ENCODE measurements at places on chromosomes 6 and 20.

DNA sequence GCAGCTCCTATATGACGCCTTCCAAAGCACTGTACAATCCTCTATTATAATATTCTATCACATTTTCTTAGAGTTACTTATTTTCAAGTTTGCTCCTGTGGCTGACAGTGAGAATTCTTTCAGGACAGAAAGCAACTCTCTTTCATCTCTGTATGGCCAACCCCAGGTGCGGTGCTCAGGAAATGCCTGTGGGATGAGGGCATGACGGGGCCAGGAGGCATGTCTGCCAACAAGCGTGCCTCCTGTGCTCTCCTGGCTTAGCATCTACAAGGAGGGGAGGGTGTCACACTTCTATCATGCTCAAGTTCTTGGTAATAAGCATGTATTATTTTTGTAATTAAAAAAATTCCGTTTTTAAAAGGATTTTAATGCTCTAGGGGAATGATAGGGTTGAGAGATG, 11.4 kb downstream of the MRPL14 start:
- DNase-seq = no peak

- DNase-seq = no peak
Measured at GRCh38 chr6:74939721-74940620, 265.9 kb downstream of the COL12A1 start.

DNA sequence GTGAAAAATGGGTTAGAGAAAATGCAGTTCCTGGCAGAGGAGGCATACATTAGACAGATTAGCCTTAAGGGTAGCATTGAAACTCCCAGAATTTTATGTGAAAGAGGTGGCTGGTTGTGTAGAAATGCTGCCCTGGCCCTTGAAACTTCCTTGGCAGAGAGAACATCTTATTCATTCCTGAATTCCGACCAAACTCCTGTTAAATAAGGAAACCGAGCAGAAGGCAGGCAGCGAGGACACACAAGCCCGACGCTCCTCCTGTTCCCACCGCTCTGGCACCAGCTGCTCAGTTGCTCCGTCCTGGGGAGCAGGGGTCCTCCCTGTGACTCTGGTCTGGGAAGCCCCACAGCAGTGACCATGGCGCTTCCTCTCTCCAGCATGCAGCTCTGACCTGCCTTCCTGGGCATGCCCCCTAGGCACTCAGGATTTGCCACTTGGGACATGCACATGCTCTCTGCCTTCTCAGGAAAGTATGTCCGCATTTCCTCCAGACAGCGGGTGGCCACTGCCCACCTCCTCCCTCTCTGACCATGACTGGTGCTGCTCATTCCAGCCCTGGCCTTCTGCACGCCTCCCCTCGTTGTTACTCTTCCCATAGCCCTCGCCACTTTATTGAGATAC, 35.2 kb upstream of the CLDN20 start:
- DNase-seq = no peak

DNA sequence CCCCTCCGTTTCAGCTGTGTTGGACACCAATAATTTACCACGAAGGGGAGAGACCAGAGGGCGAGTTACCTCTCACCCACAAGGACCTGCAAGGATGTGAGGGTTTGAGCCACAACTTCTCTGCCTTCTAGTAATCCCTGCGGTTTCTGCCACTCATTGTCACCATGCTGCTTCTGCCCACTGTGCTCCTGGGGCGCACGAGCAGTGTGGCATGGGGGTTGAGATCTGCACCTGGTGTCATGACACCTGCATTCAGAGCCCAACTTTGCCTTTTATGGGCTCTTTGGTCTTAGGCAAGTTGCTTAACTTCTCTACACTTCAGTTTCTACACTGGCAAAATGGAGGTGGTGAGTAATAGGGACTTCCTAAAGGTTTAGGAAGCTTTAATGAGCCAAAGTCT, 84.9 kb downstream of the SOBP start:
- no peak for DNase-seq

GRCh38 chr20:37901240-37901639, 1.7 kb upstream of the VSTM2L start:
- no peak for DNase-seq

DNA sequence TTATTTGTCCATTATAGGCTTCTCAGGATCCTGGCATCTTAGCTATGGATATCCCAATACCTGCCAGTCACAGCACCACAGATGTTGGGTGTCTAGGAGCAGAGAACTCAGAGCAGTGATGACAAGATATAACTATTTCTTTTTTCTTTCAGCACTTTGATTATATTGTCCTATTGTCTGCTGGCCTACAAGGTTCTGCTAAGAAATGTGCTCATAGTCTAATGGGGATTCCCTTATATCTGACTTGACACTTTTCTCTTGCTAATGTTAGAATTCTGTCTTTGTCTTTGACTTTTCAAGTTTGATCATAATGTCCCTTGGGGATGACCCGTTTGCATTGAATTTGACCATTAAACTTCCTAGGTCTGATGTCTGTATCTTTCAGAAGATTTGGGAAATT, 270.4 kb downstream of the OGFRL1 start:
- no peak for DNase-seq

GRCh38 chr6:44074813-44075646, 52.2 kb downstream of the MRPL14 start:
- DNase-seq = no peak

- no peak for DNase-seq
Measured at GRCh38 chr6:84193114-84193708, 34.2 kb downstream of the CEP162 start.

GRCh38 chr6:10720265-10720959, 2.5 kb upstream of the TMEM14C start:
- DNase-seq = peak; percentile 32

GRCh38 chr6:157760589-157761330, 62.3 kb upstream of the SNX9 start:
- no peak for DNase-seq

- DNase-seq = no peak
Measured at GRCh38 chr20:17956099-17956685, 12.4 kb downstream of the SNX5 start.

DNA sequence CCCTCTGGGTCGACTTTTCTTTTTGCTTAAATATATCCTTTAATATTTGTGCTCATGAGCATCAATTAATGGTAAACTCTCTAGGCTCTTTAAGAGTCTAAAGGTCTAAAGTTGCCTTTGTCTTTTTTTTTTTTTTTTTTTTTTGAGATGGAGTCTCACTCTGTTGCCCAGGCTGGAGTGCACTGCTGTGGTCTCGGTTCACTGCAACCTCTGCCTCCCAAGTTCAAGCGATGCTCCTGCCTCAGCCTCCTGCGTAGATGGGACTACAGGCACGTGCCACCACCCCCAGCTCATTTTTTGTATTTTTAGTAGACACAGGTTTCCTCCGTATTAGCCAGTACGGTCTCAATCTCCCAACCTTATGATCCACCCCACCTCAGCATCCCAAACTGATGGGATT, 122.0 kb upstream of the TMEM170B start:
- DNase-seq = no peak

GRCh38 chr6:167512696-167513375, 187.9 kb downstream of the TTLL2 start:
- no peak for DNase-seq

DNA sequence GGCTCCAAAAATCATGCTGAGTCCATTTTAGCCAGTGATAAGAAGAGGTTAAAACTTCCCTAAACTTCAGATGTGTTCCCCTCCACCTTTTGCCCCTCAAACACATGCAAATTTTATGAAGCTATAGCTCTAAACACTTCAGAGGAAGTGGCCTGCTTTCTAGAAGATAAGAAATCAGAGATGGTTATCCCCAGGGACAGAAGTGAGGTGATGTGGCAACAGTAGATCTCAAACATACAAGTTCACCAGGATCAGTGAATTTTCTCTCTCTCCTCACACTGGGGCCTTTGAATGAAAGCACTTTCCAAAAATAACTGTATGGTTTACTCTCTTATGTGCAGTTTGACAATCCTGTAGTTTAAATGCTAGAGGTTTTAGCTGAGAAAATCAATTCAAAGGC, 332.0 kb downstream of the BTBD9 start:
- DNase-seq = no peak

GRCh38 chr20:16246870-16247269, 326.4 kb downstream of the KIF16B start:
- no peak for DNase-seq

- no peak for DNase-seq
Measured at GRCh38 chr20:23492292-23492691, 1.4 kb downstream of the CST8 start.

GRCh38 chr6:168197636-168198301, 118.8 kb upstream of the FRMD1 start:
- no peak for DNase-seq

DNA sequence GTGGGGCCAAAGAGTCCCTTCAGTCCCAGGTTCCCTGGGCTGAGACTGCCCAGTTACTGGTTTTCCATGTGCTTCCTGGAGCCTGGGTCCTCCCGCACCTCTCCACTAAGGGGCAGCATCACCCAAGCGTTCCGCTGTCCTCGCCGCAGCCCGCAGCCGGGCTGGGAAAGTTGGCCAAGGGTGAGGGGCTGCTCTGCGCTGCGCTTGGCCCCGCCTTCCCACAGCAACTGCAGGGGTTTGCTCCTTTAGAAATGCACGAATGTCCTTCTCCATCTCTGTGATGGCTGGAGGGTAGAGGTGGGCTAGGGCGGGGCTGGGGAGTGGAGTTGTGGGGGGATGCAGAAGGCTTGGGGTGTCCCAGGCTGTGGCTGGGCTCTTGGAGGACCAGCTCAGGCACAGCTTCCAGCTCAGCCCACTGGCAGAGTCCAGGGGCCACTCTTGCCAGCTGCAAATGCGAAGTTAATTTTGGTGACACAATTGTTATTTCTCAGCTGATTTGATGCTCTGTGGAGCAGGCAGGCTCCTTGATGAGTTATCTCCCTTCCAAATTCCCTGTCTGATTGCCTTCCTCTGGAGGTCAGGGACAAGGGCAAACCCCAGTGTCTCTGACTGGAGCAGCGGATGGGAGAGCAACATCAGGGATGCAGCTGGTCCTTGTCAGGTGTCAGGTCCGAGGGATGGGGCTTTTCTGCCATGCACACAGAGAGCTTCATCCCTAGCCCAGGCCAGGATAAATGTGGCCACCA, 63.2 kb downstream of the NOL4L start:
- peak; percentile 81 for DNase-seq

DNA sequence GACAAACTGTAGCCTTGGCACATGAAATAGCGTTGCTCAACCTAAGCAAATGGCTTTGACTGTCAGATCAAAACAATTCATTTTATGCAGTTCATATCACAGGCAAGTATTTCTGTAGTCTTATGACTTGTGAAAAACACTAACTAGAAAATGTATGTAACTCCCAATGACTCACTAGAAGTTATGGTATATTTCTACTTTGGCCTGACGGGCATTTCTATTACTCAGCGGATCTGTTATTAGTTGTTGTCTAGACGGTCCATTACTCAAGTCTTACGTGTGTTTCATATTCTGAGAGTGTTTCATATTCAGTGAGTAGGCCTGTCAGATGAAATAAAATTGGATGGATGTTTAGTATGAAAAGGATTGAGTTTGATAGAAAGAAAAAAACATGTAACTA, 880.9 kb downstream of the PRIM2 start:
- DNase-seq = no peak

DNA sequence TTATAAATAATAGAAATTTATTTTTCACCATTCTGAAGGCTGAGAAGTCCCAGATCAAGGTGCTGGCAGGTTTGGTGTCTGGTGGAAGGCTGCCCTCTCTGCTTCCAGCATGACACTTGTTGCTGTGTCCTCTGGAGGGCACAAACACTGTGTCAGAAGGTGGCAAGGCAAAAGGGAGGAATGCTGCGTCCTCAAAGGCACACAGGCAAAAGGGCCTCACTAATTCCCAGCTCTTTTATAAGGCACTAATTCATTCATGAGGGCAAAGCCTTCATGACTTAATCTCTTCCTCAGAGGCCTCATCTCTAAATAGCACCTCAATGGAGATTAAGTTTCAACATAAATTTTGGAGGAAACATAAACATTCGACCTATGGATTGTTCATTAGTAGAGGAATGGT, 209.5 kb upstream of the SMLR1 start:
- no peak for DNase-seq

DNA sequence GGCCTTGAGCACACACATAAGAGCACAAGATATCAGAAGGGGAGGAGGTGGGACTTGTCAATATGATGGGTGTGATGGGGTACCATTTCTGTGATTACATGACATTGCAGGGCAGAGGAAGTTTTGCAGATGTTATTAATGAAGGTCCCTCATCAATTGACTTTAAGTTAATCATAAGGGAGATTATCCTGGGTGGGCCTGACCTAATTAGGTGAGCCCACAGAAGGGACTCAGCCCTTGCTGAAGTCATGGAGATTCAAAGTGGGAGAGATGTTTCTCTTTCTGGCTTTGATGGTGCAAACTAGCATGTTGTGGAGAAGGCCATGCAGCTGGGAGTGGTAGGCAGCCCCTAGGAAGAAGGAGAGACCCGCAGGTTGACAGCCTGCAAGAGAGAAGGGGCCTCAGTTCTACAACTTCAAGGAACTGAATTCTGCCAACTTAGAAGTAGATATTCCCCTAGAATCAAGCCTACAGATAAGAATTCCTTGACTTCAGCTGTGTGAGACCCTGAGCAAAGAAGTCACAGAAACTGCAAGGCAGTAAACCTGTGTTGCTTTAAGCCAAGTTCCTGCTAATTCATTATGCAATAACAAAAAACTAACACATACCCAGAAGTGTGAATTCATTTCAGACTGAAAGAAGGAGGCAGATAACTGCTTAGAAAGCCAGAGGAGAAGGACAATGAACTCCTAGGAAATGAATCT, 131.3 kb downstream of the LRFN2 start:
- no peak for DNase-seq

- no peak for DNase-seq
Measured at GRCh38 chr6:139154881-139155547, 20.1 kb downstream of the HECA start.

DNA sequence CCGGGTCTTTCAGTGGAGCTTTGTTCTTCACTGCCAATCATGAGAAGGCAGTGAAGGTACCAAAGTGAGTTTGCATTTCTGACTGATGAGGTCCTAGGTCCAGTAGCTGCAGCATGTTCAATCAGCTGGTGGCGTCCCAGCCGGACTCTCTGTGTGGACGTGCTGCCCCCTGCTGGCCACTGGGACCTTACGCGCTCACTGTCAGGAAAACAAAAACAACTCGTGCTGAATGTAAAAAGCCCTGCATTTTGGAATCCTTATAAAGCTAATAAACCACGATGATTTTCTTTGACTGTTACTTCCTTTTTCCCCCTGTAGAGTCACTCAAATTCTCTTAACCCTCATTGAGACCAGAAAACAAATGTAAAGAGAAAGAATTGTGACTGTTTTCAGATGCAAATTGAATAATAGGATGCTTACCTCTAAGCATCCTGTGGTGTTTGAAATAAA, 4.9 kb upstream of the CD24 start:
- DNase-seq = peak; percentile 45

DNA sequence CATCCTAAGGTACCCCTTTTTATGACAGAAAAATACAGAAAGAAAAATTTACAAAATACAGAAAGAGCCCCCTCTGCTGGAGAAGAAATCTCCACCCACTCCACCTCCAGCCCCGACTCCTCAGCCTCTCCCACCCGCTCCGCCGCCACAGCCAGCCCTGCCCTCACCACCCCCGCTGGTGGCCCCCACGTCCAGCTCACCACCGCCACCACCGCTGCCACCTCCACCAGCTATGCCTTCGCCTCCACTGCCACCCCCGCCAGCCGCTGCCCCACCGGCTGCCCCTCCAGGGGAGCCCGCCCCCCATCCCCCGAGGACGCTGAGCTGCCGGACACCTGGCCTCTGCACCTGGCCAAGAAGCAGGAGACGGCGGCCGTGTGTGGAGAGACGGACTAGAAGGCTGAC, 17.7 kb downstream of the WFDC2 start:
- DNase-seq = no peak
